Epithelial cell of umbilical artery (primary cell): ENCODE measurements at places on chromosomes 11 and 22. TPM values are rescaled to one million over a fixed set of nuclear protein-coding genes. Genes with fewer than 3 reads are reported as not detected.

CAPRIN1 gene
- 154 and 171 TPM in 2 replicates for total RNA-seq

SVIP gene
- total RNA-seq: 15.5 and 21.1 TPM in 2 replicates

RIMBP3C gene
- under 0.01 TPM in 2 replicates for total RNA-seq

MN1 gene
- total RNA-seq: 0.32 and 0.46 TPM in 2 replicates

BRSK2 gene
- total RNA-seq: 0.15 and 0.32 TPM in 2 replicates

ARCN1 gene
- total RNA-seq: 124 and 125 TPM in 2 replicates
